ENCODE measurements at places on chromosomes 3 and 15.

DNA sequence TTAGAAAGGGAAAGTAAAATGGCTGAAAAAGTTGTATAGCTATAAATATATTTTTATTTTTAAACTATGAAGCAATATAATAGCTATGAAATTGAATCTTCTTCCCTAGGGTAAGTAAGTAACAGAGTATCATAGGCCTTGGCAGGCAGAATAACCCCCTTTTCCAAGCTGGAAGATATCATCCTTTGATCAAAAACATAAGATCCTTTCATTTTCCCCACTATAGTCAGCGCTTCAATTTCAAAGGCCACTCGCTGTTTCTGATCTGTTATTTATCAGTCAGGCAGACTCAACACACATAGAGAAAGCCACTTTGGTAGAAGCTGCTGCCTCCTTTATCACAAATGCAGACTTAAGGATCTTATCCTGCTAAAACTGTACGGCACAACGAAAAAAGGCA lies 74.0 kb upstream of the UBE2E2 start:
- DNase-seq = no peak

DNA sequence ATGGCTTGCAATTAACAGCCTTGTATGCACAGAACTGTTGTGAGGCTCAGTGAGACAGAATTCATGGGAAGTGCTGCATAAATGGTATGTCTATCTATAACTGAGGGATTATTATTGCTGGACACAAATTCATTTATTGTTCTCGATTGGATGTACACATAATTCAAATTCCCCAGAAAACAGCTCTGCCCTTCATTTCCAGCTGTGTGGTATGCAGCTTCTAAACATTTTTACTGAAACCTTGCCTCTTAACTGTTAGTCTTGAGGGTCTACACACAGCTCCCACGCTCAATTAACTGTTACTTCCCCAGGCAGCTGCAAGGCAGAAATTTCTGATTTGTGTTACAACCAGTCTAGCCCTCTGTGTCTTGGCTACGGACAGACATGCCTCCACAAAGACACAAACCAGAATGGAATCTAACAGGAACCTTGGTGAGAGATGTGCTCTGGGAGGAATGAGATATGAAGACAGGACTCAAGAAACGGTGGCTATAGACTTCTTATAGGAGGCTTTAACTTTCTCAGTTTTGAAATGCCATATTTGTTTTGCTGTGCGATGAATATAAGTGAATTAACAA lies 139.7 kb upstream of the TBL1XR1 start:
- no peak for DNase-seq

- no peak for DNase-seq
These were observed 5.2 kb downstream of the EXOSC7 start for GRCh38 chr3:44981220-44981619.

GRCh38 chr3:49610666-49611280 lies 56.5 kb downstream of the BSN start:
- no peak for DNase-seq
